ENCODE measurements at places on chromosomes 16 and 17.

- DNase-seq = no peak
Measured at GRCh38 chr17:64229815-64230728, 33.0 kb downstream of the TEX2 start.

GRCh38 chr16:50188619-50189136 is 35.6 kb downstream of the TENT4B start:
- no peak for DNase-seq

DNA sequence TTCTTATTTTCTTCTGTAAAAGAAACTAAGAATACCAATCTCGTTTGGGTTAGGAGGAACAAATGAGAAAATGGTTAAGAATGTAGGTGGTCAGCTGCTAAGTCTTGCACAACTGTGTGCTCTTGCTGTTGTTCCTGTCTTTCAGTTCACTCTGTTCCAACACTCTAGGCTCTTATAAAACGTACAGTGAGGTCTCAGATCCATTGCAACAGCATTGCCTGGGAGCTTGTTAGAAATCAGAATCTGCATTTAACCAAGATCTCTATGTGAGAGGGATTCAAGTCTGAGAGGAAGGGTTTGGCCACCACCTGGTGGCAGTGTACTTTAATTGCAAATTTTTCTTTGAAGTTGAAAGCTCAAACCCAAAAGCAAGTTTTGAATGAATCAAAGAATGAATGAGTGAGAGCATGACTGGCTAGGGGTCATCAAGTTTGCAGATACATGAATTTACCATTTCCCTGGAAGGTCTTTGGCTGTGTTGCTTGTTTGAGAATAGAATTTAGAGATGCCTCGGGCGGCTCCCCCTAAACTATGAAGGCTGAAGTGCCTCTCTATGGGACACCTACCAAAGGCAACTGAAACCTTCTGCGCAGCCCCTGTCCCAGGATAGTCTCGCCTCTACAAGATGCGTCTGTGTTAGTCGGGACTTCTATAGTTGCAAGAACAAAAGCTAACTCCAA is 2.5 kb downstream of the ALOX15B start:
- peak; percentile 54 for DNase-seq

GRCh38 chr17:82222816-82223215 is 6.0 kb upstream of the SLC16A3 start:
- no peak for DNase-seq

DNA sequence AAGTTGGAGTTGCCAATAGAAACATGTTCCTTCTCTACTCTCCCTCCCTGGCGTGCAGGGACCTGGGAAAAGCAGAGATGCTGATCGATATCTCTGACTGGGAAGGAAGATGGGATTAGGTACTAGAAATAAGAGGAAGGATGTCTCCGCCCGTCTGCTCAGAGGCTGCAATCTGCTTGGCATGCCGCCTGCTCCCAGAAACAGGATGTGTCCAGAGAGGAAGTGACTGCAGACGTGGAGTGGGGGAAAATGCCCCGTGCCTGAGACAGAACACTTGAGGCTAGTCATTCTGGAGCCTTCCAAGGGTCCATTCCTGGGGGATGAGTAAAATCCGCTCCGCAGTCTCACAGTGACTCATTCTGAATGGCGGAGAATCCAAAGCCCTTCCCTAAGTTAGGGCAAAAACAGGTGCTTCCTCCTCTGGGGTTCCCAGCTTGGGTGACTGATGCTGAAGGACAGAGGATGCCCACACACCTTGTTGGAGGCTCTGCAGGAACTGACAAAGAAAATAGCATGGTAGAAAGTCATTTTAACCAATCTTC is 45.0 kb upstream of the SMURF2 start:
- peak; percentile 72 for DNase-seq

GRCh38 chr16:88047462-88047861 is 96.2 kb downstream of the BANP start:
- DNase-seq = no peak

- DNase-seq = peak; percentile 82
Measured at GRCh38 chr16:85573696-85574641, 39.2 kb upstream of the GSE1 start.

DNA sequence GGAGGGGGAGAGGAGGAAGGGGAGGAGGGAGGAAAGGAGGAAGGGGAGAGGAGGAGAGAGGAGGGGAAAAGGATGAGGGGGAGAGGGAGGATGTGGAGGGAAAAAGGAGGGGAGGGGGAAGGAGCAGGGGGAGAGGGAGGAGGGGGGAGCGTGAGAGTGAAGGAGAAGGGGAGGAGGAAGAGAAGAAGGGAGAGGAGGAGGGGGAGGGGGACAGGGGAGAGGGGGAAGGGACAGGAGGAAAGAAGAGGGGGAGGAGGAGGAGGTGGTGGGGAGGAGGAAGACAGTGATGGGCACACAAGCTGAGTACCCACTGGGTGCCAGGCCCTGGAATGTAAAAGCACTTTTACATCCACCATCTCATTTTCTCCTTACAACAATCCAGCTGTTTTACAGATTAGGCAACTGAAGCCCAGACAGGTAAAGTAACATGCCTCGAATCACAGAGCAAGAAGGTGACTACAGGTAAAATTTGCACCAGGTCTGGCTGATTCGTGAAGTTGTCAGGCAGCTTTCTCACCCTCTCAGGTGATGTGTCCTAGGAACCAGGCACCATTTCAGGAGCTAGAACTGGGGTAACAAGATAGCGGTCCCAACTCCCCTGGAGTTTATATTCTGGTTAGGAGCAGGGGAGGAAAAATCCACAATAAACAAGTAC is 10.0 kb upstream of the LITAF start:
- no peak for DNase-seq

- DNase-seq = no peak
Measured at GRCh38 chr16:2002406-2003230, 7.0 kb downstream of the ZNF598 start.

GRCh38 chr17:66957951-66958579 is 6.4 kb upstream of the CACNG4 start:
- peak; percentile 47 for DNase-seq

GRCh38 chr17:45656527-45657181 is 127.5 kb upstream of the CRHR1 start:
- no peak for DNase-seq

All from muscle of back (tissue), 13 donors.